Cortex of kidney (tissue), 1 donor: ENCODE measurements at places on chromosomes 16 and 17.

- no peak for DNase-seq
These were observed 394.5 kb upstream of the C16orf82 start for GRCh38 chr16:26672206-26672605.

- no peak for DNase-seq
These were observed 9.3 kb downstream of the ZNF263 start for GRCh38 chr16:3292604-3293003.

GRCh38 chr17:29078183-29079045, 35.5 kb downstream of the PIPOX start:
- DNase-seq, result no peak

DNA sequence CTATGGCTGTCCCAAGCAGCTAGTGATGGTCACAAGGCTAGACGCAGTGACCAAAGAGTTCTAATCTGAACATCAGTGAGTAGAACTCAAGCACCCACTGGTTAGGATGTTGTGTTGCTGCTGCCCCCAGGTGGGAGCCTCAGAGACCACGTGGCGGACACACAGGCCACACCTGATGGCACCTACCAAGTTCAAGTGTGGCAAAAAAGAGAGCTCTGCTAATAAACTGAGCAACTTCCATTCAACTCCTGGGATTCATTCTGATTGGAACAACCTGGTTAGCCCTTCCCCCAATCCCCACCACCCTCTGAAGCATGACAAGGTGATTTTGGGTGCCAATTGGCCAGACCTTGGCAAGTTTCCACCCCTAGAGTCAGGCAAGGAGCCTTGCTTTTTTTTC, 3.5 kb upstream of the LCMT1 start:
- DNase-seq, result no peak
